ENCODE measurements at places on chromosomes 7 and 10. TPM values are rescaled to one million over a fixed set of nuclear protein-coding genes. Genes with fewer than 3 reads are reported as not detected.

Gene ANKRD61
- not detected for total RNA-seq

Gene DPCD
- 0.72 TPM for total RNA-seq

Gene METTL27
- total RNA-seq, result 1.2 TPM

Gene SUN3
- total RNA-seq, result not detected

Gene NCF1
- 8.0 TPM for total RNA-seq

Gene R3HCC1L
- 23.3 TPM for total RNA-seq

Gene ADGRA1
- not detected for total RNA-seq

DNA sequence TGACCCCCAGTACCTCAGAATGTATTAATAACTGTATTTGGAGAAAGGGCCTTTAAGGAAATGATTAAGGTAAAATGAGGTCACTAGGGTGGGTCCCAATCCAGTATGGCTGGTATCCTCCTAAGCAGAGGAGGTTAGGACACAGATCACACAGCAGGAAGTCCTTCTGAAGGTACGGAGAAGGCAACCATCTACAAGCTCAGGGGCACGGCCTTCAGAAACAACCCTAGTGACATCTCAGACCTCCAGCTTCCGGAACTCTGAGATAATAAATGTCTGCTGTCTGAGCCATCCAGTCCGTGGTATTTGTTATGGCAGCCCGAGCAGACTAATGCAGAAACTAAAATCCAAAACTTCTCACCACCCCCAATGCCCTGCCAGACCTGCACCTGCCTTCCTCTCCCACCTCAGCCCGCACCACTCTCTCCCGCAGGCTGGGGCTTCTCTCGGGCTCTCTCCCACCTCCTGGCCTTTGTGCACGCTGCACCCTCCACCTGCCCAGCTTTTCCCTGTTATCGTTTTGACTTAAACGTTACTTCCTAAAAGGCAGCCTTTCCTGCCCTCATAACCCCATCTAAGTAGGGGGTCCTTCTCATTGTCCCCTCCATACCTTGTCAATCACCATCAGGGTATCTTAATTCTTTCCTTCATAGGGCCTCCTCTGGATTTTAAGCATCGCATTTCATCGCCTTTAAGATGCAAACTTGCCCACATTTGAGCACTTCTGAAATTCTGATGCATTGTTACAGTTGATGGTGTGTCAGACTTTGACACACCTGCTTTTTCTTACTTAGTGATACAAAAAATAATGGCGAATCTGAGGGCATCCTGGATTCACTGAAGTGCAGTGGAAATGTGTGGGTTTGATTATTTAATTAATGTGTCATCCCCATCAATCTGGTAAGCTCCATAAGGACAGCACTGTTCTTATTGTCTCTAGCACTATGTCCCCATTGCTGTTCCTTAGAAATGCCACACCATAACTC lies 32.2 kb upstream of the AQP1 start:
- no peaks in the 10 kb centered on the region for H3K36me3 ChIP-seq
- H3K27ac ChIP-seq, result no peak overlapping the region
- no peak overlapping the region for H3K4me3 ChIP-seq
- no peaks in the 10 kb centered on the region for H3K27me3 ChIP-seq

GRCh38 chr7:63040336-63040735 lies 958.3 kb upstream of the ZNF722 start:
- no peak overlapping the region for H3K27ac ChIP-seq
- H3K27me3 ChIP-seq, result no peaks in the 10 kb centered on the region
- H3K4me3 ChIP-seq, result no peak overlapping the region
- H3K36me3 ChIP-seq, result no peaks in the 10 kb centered on the region

GRCh38 chr10:124419635-124420034 lies 912 bp upstream of the OAT start:
- no peak overlapping the region for H3K4me3 ChIP-seq
- no peaks in the 10 kb centered on the region for H3K36me3 ChIP-seq
- H3K4me1 ChIP-seq, result peaks cover 14% of the 10 kb centered on the region
- no peak for DNase-seq
- no peaks in the 10 kb centered on the region for H3K27me3 ChIP-seq

- no peaks in the 10 kb centered on the region for H3K4me1 ChIP-seq
- H3K27me3 ChIP-seq, result peaks cover 22% of the 10 kb centered on the region
- no peaks in the 10 kb centered on the region for H3K36me3 ChIP-seq
- H3K27ac ChIP-seq, result no peak overlapping the region
Observed at GRCh38 chr7:124029396-124030188, 3.3 kb downstream of the TMEM229A start.

GRCh38 chr10:126270111-126270510 lies 118.2 kb downstream of the ADAM12 start:
- no peak for DNase-seq
- H3K36me3 ChIP-seq, result no peaks in the 10 kb centered on the region
- no peaks in the 10 kb centered on the region for H3K4me1 ChIP-seq

DNA sequence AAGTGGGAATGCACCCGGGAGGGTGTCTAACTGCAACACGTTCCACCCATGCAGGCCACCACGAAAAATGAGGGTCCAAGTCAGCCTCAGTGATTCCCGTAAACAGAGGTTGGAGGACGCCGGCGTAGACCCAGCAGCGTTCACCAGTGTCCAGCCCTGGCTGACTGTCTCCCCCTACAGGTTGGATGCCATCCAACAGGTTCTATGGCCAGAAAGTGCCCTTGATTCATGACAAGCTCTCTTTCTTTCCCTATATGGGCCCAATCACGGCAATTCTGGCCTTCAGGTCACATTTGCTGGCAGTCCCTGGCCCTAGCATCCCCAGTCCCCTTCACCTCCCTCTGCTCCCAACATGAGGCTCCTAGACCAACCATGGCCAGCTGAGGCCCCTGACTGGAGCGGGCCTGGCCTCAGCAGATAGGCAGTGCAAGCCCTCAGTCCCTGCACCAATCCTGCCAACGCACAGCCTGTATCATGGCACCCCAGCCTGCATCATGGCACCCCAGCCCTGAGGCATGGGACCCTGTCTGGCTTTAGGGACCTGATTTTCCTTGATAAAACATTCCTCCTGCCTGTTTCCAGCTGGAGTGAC lies 227.4 kb downstream of the GRID1 start:
- no peak for DNase-seq
- H3K27ac ChIP-seq, result no peak overlapping the region
- H3K36me3 ChIP-seq, result no peaks in the 10 kb centered on the region
- H3K4me3 ChIP-seq, result no peak overlapping the region
- no peaks in the 10 kb centered on the region for H3K27me3 ChIP-seq
- no peaks in the 10 kb centered on the region for H3K4me1 ChIP-seq

- H3K27ac ChIP-seq, result peak overlapping the region; percentile 73
- H3K27me3 ChIP-seq, result no peaks in the 10 kb centered on the region
- no peak overlapping the region for H3K4me3 ChIP-seq
- peaks cover 12% of the 10 kb centered on the region for H3K4me1 ChIP-seq
- no peaks in the 10 kb centered on the region for H3K36me3 ChIP-seq
Observed at GRCh38 chr7:95026421-95027072, 119.2 kb downstream of the PPP1R9A start.

DNA sequence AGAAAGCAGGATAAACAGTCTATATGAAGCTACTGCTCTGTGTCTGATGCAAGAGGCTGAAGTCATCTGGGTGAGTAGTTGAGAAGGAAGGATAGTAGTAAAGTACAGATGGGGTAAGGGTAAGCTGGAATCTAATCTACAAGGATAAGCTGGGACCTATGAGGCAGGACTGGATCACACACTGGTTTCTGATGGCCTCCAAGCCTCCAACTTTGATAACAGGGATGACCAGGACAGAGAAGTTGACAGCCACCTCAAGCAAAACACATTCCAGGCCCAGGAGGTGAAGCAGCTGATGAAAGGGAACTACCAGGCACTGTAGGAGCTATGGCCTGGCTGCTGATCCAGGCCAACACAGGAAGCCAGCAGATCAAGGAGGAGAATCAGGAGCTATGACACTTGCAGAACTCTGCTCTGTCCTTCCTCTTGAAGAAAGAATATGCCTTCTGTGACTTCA lies 278.1 kb upstream of the TMEM229A start:
- H3K4me1 ChIP-seq, result no peaks in the 10 kb centered on the region
- H3K27ac ChIP-seq, result no peak overlapping the region
- no peaks in the 10 kb centered on the region for H3K36me3 ChIP-seq
- H3K4me3 ChIP-seq, result no peak overlapping the region
- no peak for DNase-seq
- H3K27me3 ChIP-seq, result no peaks in the 10 kb centered on the region

DNA sequence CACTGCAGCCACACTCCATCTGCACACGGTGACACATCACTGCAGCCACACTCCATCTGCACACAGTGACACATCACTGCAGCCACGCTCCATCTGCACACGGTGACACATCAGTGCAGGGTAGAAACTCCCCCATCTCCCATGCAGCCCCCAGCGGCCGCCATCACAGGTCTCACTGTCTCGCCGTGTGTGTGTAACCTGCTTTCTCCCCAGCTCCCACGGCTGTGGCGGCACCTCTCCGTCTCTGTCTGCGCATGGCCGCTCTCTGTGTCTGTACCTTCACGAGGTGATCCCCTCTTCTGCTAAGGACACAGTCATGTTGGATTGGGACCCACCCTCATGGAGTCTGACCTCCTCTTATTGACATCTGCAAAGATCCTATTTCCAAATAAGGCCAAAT lies 527.4 kb downstream of the PTPRN2 start:
- no peaks in the 10 kb centered on the region for H3K4me1 ChIP-seq
- no peaks in the 10 kb centered on the region for H3K36me3 ChIP-seq
- no peak overlapping the region for H3K4me3 ChIP-seq
- H3K27ac ChIP-seq, result no peak overlapping the region

- H3K4me1 ChIP-seq, result peaks cover 4% of the 10 kb centered on the region
- H3K27me3 ChIP-seq, result no peaks in the 10 kb centered on the region
- H3K27ac ChIP-seq, result no peak overlapping the region
- DNase-seq, result no peak
- no peak overlapping the region for H3K4me3 ChIP-seq
Observed at GRCh38 chr10:61283481-61284221, 169.5 kb downstream of the TMEM26 start.

GRCh38 chr10:24299578-24300260 lies 90.8 kb downstream of the KIAA1217 start:
- no peak for DNase-seq
- H3K36me3 ChIP-seq, result no peaks in the 10 kb centered on the region
- no peaks in the 10 kb centered on the region for H3K27me3 ChIP-seq
- no peak overlapping the region for H3K4me3 ChIP-seq
- no peak overlapping the region for H3K27ac ChIP-seq

DNA sequence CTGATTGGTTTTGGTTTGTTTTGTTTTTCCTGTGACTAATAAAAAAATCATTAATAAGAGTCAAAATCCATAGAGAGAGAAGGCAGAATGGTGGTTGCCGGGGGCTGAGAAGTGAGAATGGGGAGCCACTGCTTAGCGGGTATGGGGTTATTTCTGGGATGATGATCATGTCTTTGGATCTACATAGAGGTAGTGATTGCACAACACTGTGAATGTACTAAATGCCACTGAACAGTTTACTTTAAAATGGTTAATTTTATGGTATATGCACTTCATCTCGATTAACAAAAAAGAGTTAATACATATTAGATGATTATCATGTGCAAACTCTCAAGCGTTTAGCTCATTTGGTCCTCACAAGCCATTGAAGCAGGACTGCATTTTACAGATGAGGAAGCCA lies 342.9 kb downstream of the ELMO1 start:
- DNase-seq, result no peak
- no peak overlapping the region for H3K27ac ChIP-seq
- H3K27me3 ChIP-seq, result no peaks in the 10 kb centered on the region
- no peaks in the 10 kb centered on the region for H3K36me3 ChIP-seq
- H3K4me3 ChIP-seq, result no peak overlapping the region

DNA sequence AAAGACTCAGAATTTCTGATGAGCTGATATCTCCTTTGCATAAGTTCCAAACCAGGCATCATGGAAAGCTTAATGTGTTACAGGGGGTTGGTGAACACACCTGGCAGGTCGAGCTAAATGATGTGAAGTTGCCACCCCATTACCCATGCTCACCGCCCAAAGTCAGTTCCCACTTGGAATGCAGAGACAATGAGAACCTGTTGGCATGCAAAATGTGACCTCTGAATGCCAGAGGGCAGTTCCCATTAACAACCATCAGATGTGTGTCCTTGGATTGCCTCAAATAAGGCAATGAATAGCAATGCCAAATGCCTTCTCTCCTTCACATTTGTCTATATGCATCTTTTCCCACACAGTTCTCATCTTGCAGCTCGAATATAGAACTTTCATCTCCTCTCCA lies 190.7 kb downstream of the CDCA7L start:
- H3K27ac ChIP-seq, result no peak overlapping the region
- no peak overlapping the region for H3K4me3 ChIP-seq
- no peaks in the 10 kb centered on the region for H3K36me3 ChIP-seq
- no peak for DNase-seq
- no peaks in the 10 kb centered on the region for H3K27me3 ChIP-seq
- no peaks in the 10 kb centered on the region for H3K4me1 ChIP-seq
